ENCODE measurements at places on chromosomes 2 and 18.

GRCh38 chr18:42290318-42291307 lies 335.6 kb downstream of the PIK3C3 start:
- no peak for DNase-seq

DNA sequence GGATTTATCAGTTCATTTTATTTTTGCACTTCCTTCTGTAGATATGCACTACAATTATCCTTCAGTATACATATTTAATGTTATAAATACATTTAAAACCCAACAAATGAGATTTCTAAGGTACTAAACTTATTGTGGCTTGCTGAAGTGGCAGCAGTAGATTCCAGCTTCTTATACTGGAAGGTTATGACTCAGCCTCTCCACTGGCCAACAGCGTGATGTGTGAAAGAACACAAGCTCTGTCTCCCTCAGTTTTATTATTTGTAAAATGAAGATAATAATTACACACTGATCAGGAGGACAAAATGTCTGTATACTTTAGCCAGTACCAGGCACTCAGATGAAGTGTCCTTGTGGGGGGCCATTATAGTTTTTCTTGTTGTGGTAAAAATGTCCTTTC lies 1147.1 kb downstream of the CNTNAP5 start:
- no peak for DNase-seq

GRCh38 chr18:56245866-56246580 lies 392.4 kb downstream of the TXNL1 start:
- DNase-seq, result no peak

GRCh38 chr2:240498958-240499260 lies 58.9 kb downstream of the ANKMY1 start:
- DNase-seq, result no peak

- DNase-seq, result no peak
Observed at GRCh38 chr18:13120255-13120654, 98.3 kb upstream of the LDLRAD4 start.

DNA sequence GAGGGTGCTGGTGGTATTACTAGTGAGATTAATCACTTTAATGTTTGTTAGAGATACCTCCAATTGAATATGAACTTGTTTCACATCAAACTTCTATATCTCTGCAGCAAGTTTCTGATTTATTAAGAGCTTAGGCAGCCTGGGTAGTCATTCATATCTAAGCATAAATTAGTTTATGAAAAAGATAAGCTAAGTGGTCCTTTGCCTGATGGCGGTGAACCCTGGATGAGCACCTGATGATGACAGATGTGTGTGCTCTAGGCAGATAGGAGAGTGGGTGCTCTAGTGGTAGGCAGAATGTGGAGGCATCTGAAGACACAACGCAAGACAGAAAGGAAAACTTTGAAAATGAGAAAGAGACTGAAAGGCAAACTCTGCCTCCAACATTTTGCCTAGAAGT lies 5.0 kb downstream of the FKBP7 start:
- DNase-seq, result no peak

DNA sequence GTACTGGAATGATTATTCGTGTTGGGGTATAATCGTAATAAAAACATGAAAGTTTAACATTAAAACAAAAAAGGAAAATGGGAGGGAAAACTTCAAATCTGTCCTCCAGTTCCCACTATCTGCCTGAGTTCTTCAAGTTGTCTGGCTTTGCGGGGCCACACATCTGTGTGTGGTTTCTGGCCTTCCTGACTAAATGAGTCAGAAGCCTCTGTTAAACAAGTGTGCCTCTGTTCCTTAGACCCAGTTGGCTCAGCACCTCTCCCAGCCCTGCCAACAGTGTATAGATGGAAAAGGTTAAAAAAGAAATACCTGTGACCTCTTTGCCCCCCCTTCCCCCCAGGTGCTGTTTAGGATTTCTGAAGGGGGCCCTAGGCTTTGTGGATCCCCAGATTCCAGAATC lies 30.2 kb downstream of the XDH start:
- DNase-seq, result no peak

GRCh38 chr2:219426534-219427136 lies 8.0 kb upstream of the SPEG start:
- no peak for DNase-seq

DNA sequence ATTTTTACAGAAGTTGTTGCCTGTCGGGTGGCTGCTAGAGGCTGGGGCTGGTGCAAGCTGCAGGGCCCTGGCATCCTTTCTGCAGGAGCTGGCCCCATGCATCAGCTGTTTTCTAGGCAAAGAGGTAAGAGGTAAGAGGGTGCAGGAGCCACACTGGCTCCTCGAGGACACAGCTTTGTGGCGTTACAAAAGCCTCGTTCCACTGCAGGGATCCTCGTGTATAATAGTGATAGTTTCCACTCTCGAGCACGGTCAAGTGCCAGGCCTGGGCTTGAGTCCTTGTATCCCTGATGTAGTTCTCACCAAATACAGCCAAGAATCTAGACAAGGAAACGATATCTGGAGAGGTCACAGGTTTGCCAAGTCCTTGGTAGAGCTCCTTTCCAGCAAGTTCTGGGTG lies 33.2 kb upstream of the FHOD3 start:
- no peak for DNase-seq

GRCh38 chr2:121532894-121533293 lies 2.2 kb downstream of the RNU4ATAC start:
- no peak for DNase-seq

GRCh38 chr18:45249246-45249661 lies 366.0 kb upstream of the SLC14A2 start:
- DNase-seq, result no peak

DNA sequence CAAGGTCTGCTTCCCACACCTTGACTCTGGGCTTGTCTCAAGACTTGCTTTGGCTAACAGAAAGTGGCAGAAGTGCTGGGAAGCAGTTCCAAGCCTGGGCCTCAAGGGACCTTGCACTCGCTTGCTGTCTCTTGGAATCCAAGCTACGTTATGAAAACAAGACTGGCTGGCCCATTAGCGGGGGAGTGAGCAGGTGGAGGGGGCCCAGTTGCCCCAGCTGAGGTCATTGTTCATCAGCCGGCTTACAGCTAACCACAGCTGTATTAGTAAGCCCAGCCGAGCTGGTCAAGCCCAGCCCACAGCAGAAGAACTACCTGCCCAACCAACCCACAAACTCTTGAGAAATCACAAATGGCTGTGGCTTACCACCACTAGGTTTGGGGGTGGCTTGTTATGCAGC lies 63.1 kb downstream of the MARCO start:
- no peak for DNase-seq

DNA sequence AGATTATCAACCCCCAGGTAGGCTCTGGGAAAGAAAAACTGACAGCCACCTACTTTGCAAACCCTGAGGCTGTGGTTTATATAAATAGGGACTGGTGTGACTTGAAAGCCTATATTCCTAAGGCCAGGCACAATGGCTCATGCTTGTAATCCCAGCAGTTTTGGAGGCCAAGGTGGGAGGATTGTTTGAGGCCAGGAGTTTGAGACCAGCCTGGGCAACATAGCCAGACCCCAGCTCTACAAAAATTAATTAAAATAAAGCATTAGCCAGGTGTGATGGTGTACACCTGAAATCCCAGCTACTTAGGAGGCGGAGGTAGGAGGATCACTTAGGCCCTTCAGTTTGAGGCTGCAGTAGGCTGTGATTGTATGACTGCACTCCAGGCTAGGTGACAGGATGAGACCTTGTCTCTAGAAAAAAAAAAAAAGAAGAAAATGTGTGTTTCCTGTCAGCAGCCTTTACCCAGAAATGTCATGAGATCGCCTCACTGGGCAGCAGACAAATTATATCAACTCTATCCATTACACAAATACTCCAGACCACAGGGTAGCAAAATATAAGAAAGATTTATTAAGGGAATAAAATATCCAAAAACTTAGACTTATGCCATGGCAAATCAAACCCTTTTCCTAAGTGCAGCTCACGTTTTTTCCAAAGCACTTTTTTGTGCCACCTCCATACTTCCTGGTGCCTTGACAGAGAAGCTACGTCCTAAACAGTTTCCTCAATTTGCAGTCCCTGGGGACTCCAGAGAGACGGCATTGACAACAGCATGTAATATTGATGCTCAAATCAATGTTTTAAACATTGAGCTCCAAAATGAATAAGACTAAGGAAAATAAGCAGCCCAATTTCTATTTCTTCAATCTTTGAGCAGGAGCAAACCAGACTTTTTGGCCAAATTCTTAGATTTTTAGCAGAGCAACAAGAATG lies 190.8 kb upstream of the NDUFV2 start:
- no peak for DNase-seq

DNA sequence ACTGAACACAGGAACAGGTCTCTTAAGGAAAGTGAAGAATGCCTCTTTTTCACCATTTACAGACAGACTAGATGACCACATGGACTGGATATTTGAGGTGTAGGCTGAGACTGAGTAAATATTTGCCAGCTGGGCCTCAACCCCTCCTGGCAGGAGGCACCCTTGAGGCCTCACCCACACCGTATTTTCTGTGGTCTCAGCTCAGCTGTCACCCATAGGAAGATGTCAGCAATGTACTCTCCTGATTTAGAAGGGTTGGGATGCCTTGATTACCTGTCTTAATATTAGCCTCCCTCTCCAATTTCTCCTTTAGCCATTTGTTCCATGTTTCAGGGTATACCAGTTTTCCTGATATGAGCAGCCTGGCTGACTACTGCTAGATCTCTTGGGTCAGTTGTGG lies 20.3 kb downstream of the ADCYAP1 start:
- no peak for DNase-seq

DNA sequence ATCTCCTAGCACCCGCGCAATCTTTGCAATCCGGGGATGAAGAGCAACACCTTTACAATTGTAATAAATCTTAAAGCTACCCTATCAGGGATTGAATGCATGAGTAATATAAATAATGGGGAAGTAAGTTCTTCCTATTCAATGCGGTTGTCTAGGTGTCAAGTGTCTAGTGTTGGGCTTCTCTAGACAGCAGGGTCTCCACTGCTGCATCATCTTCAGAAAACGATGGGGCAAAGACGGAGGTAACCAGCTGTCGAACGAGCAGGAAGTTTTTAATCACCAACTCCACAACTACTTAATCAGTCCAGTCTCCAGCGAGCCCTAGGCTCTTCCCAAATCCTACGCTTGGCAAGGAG lies 573 bp downstream of the STAM2 start:
- DNase-seq, result no peak

DNA sequence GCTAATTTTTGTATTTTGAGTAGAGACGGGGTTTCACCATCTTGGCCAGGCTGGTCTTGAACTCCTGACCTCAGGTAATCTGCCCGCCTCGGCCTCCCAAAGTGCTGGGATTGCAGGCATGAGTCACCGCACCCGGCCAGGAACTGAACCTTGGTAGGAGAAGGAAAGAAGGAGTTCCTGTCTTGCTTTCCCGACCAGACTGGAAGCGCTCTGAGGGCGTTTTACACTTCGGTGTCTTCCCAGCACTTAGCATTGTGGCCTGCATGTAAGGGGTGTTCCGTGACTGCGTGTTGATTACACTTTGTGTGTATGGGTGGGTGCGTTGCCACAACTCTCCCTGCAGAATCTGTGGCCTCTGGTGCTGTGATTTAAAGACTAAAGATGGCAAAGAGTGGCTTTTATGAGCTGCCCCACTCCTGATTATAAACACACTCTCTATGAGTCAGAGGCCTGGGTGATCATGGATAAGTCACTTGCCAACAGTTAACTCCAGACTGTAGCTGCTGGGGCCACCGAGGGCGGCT lies 46.0 kb downstream of the ODC1 start:
- DNase-seq, result no peak

- no peak for DNase-seq
Observed at GRCh38 chr2:207337234-207338219, 171.8 kb upstream of the KLF7 start.

DNA sequence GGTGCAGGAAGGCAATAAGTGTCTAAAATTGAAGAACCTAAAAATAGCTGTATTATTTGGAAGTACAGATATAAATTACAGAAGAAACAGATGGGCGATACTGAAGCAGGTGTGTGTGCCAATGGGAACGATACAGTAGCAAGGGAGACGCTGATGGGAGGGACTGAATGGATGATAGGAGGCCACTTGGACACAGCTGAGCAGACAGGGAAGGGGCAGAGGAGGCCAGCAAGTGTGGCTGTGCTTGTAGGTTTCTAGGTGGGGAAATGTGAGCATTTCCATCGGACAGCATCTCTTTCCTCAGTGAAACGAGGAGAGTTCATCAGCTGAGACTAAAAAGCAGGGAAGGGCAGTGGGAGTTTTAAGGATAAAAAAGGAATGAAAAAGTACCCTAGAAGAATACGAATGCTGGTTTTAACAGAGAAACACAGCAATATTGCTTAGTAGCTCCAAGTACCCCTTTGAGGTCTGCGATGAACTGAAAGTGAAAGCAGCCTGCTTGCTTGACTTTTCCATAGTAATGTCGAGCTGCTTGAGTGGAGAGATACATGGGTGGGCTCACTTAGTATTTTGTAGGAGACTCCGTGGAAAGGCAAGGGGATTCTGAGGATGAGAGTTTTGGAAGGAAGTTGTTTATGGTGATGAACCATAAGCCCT lies 91.7 kb upstream of the EPC2 start:
- DNase-seq, result no peak

- no peak for DNase-seq
Observed at GRCh38 chr2:63189026-63189425, 138.4 kb downstream of the OTX1 start.

DNA sequence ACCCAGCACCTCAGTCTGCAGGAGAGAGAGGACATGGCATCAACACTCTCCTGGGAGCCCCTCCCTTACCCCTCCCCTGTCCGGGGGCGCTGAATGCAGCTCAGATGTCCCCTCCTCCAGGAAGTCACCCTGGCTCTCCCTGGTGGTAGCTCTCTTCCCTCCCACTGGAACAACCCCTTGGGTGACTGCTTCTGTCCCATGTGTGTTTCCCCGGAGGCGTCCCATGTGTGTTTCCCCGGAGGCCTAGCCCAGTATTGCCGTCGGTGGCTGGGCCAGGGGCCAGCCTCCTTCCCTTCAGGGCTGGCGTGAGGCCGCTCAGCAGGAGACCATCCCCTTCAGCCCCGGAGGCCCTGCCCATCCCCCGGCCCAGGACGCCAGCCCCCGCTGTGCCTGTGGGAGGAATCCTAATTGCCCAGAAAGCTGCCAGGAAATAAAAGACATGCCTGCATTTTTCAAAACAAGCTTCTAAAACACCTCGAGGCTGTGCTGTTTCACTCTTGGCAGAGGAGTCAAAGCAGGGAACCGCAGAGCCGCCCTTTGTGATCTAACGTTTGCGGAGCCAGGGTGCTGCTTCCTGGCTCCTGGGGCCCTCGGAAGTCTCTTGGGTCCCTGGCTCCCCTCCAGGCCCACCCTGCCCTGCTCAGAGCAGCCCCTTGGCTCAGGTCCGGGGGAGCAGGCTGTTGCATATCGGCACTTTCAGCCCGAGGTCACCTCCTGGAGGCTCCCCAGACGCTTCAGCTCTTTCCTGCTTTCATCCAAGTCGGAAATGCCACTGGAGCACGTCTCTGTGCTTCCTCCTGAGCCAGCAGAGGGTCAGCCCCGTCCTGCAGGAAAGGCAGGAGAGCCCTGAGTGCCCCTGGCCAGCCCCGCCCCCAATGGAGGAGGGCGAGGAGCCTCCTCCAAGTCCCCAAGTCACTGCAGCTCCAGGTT lies 11.4 kb downstream of the SNED1 start:
- no peak for DNase-seq

DNA sequence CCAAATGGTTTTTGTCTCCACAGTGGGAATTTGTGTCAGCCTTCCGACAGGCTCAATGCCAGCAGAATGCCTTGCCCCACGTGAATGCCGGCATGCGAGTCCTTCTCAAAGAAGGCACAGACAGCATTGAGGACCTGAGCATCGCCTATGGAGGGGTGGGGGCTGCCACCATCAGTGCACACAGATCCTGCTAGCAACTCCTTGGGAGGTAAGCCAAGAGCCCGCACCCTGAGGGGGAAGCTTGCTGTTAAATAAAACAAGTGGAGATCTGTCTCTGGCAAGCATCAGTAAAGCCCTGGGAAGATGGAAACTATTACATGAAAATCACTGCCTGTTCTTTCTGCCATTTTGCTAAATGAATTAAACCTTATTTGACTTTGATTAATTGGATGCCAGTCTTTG lies 67.5 kb upstream of the BZW1 start:
- DNase-seq, result no peak

- DNase-seq, result no peak
Observed at GRCh38 chr18:49021433-49022129, 70.8 kb upstream of the SMAD7 start.
